AML-193 (cell line): ENCODE measurements at places on chromosomes 6 and 20.

GRCh38 chr6:31246051-31246521 lies 25.8 kb downstream of the HLA-C start:
- no peak for DNase-seq

DNA sequence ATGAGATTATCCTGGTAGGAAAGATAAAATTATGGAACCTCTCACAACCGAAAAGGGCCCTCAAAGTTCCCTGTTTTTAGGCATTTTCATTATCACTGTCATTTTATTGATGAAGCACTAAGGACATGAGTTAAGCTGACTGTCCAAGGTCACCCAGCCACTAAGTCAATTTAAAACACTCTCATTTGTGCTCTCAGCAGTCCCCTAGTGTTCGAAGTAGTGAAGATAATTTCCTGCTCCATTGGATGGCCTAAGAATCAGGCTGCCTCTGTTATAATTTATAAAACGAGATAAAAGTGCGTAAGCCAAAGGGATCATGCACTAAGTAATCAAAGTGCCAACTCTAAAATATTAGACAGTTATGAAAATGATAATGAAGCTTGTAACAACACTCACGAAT lies 169.1 kb downstream of the KIF16B start:
- no peak for DNase-seq

DNA sequence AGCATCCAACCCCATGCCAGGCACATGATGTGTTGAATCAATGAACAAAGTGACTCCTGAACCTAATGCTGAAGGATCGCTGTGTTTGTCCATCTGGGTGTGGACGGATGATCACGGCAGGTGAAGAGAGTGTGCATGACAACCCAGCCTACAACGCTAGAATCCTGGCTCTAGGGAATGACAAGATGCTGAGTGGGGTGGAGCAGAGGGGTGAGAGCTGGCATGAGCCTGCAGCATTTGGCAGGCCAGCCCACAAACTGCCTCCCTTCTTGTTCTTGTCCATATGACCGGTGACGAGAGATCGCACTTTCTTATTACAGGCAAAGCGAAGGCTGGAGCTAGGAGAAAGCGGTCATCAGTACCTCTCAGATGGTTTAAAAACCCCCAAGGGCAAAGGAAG lies 54.7 kb upstream of the CDKAL1 start:
- DNase-seq: no peak

DNA sequence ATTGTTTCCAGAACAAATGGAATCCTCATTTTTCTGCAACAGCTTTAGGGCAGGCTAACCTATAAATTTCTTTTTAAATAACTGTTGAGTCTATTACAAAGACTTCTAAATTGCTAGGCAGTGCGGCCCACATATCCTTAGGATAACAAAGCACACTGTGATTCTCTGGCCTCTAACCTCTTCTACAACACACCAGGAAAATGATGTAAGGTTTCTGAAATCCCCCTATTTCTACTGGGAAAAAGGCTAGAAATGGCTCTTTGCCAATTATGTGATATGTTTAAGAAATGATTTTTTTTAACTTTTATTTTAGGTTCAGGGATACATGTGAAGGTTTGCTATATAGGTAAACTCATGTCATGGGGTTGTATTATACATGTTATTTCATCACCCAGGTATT lies 17.3 kb upstream of the NT5E start:
- no peak for DNase-seq

DNA sequence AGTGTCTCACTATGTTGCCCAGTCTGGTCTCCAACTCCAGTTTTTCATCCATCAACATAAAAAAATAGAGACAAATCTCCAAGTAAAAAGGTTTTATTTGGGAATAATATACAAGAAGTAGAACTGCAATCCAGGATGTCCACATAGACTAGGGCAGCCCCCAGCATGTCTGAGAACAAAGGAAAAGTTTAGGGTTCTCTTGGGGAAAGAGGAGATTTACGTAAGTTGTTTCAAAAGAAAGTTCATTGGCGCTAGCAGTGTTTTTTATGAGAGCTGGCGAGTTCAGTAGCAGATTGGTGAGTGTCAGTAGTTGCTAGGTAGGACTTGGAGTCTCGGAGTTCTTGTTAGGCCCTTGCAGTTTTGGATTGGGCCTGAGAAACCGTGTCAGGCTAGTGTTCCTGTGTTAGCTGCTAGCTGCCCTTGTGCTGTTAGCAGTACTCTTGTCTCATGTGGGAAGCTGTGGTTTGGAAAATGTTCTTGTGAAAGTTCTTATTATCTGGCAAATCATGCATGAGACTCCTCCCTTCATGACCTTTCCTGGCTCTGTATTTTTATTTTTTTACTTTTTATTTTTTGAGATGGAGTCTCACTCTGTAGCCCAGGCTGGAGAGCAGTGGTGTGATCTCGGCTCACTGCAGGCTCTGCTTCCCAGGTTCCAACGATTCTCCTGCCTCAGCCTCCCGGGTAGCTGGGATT lies 24.7 kb downstream of the TTLL9 start:
- DNase-seq: peak; percentile 20

DNA sequence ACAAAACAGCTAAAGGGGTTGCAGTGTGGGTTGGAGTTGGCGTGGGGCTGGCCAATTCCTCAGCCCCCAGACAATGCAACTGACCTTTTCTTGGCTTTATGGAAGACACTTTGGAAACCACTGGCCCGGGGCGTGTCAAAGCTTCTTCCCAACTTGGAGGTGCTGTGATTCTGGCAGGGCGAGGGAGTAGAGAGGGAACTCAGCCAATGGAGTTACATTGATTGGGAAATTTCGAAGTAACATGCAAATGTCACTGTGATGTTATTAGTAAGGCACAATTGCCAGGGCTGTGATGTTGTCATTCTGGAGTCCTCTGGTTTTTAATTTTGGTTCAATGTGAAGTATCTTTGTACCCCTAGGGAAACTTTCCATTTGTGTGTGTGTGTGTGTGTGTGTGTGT lies 41.5 kb upstream of the EPB41L1 start:
- DNase-seq: no peak

- no peak for DNase-seq
Observed at GRCh38 chr6:20605581-20605980, 71.3 kb downstream of the CDKAL1 start.

GRCh38 chr6:121619013-121619412 lies 183.6 kb downstream of the GJA1 start:
- no peak for DNase-seq

DNA sequence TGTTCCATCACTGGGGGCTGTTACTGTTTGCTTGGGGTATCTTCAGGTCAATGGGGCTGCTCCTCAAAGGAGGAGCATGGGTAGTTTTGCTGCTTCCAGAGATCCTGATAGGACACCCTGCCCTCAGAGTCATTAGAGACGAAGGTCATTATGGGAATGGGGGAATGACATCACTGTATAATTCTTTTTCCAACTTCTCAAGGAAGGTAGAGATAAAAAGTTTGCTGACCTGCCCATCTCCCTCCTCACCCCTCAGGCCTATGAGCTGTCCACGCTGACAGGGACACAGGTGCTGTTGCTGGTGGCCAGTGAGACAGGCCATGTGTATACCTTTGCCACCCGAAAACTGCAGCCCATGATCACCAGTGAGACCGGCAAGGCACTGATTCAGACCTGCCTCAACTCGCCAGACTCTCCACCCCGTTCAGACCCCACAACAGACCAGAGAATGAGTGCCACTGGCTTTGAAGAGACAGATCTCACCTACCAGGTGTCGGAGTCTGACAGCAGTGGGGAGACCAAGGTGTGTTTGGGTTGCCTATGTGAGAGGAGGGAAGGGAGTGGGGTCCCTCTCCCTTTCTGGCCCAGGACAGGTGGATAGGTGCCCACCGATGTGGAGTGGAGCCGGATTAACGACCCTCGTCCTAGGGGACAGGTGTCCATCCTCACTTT lies 2.7 kb downstream of the SRF start:
- no peak for DNase-seq

DNA sequence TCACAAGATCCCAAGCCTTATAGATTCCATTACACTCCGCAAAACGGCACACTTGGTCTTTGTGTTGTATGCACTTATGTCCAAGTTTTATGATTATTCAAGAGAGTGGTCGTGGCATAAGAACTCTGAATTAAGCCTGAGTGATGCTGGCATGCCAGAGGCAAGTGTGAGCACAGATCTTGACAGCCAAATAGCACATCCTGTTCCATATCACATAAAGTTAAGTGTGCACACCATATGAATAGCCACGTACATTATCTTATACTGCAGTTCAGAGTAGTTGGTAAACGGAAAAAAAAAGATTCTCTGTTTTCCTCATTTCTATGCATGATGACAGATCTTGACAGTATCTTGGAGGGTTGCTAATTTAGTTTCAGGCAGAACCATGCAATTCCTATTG lies 727.3 kb upstream of the FLRT3 start:
- DNase-seq: no peak

- no peak for DNase-seq
Observed at GRCh38 chr6:63683071-63683603, 47.5 kb downstream of the PHF3 start.

DNA sequence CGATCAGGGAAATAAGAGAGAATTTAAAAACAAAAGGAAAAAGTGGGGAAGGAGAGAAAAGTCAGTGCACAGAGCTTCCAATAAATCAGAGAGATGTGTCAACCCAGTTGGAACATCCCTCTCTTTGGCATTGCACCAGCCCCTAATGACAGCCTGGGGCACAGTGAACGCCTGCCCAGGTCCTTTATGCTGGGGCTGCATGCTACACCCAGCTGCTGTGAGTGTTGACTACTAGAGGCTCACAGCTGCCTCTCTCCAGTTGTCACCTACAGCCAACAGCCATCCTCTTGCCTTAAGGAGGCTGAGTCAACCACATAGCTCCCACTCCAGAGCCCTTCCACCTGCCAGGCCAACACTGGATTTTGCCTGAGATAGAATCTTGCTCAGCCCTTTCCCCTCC lies 19.0 kb downstream of the OR2H2 start:
- no peak for DNase-seq
